ENCODE measurements at places on chromosomes 12 and 14.
A peak's percentile ranks its signal among the peaks of the same experiment; 100 is the strongest.

DNA sequence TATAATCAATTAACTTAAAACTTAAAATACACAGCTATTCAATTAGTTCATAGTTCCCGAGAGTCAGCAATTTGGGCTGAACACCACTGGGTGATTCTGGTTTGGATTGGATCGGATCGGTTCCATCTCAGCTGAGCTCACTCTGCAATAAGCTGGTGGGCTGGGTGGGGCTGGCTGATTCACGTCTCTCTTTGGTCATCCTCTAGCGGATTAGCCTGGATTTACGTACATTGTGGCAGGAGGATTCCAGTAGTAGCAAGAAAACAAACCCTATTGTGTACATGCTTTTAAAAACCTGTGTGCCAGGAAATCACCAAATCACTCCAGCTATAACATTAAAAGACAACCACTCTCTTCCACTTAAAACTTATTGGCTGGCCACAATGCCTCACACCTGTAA lies 3.2 kb upstream of the CLEC4C start:
- no peak for DNase-seq

- DNase-seq, result no peak
Measured at GRCh38 chr12:32254260-32254956, 144.9 kb upstream of the FGD4 start.

DNA sequence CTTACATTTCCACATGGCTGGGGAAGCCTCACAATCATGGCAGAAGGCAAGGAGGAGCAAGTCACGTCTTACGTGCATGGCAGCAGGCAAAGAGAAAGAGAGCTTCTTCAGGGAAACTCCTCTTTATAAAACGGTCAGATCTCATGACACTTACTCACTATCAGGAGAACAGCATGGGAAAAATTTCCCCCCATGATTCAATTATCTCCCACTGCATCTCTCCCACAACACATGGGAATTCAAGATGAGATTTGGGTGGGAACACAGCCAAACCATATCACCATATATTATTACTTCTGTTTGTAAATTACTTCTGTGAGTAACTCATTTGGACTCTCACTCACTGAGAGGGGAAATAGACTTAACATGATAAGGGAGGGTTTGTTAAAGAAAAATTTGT lies 1496.8 kb upstream of the TMEM132C start:
- no peak for DNase-seq

- no peak for DNase-seq
Measured at GRCh38 chr12:41589878-41590277, 401.8 kb downstream of the PDZRN4 start.

- DNase-seq, result no peak
Measured at GRCh38 chr12:66321435-66321834, 19.1 kb downstream of the HELB start.

DNA sequence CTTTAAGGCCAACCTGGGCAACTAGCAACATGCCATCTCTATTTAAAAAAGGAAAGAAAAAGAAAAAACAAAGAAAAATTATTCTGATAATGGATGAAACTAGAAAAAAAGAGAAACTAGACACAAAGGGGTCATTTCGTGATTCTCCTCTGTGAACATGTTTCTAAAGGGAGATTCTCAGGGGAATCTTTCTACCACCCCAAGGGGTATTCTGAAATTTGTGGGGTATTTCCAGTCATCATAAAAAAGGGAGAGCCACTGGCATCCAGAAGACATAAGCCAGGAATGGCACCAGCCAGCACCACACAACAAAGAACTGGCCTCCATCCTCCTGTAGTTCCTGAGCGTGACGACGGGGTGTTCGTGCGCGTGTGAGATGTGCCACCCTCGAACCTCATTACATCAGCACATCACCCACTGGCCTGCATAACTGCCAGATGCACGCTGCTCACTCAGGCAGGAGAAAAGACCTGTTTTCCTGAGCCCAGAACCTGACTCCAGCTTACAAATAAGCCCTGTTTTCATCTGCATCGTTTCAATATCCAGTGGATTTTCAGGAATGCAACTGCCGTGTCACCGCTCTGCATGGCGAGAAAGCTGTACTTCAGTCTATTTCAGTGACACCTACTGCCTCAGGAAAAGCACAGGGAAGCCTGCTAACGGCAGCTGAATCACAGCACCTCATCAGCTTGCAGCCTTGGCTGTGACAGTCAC lies 23.9 kb downstream of the STX2 start:
- no peak for DNase-seq

- no peak for DNase-seq
Measured at GRCh38 chr12:24244801-24245200, 295.3 kb upstream of the SOX5 start.

- DNase-seq, result no peak
Measured at GRCh38 chr12:25155022-25155576, 39.9 kb downstream of the DNAI7 start.

- no peak for DNase-seq
Measured at GRCh38 chr14:67994531-67994930, 175.0 kb downstream of the RAD51B start.

DNA sequence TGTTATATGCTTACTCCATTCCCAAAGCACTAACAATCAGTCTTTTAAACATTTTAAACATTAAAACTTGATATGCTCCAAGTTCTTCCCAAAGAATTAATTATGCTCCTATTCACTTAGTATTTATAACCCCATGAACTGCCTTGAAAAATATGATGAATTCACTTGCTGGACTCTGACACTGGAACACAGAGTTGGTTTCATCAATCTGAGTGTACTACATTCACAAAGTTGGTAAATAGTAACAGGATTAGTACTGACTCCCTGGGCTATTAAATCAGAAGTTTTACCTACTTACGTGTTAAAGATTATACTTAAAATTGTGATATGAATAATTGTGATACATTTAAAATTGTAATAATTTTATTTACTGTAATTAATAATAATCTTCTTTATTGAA lies 17.3 kb upstream of the MYF6 start:
- DNase-seq, result no peak

DNA sequence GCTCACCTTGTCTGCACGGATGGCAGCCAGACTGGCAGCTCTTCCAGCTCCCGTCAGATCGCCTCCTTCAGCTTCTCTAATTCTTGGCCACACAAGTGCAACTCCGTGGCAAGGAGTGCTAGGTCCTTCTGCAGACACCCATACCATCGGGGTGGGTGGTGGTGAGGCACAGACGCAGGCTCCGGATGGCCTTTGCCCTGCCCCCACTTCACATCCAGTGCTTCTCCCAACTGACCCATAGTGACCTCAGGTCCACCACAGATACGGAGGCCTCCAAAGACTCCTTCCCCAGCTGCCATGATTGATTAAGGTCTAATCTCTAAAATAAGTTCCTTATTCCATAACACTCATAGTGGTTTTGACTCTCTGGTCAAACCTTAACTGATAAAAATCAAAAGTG lies 19.9 kb upstream of the CD27 start:
- DNase-seq, result no peak

- peak; percentile 1 for DNase-seq
Measured at GRCh38 chr14:20934148-20934762, 21.0 kb upstream of the RNASE2 start.

GRCh38 chr12:121905746-121906145 lies 12.6 kb upstream of the CFAP251 start:
- DNase-seq, result no peak

- no peak for DNase-seq
Measured at GRCh38 chr14:100531152-100532121, 55.8 kb downstream of the BEGAIN start.

DNA sequence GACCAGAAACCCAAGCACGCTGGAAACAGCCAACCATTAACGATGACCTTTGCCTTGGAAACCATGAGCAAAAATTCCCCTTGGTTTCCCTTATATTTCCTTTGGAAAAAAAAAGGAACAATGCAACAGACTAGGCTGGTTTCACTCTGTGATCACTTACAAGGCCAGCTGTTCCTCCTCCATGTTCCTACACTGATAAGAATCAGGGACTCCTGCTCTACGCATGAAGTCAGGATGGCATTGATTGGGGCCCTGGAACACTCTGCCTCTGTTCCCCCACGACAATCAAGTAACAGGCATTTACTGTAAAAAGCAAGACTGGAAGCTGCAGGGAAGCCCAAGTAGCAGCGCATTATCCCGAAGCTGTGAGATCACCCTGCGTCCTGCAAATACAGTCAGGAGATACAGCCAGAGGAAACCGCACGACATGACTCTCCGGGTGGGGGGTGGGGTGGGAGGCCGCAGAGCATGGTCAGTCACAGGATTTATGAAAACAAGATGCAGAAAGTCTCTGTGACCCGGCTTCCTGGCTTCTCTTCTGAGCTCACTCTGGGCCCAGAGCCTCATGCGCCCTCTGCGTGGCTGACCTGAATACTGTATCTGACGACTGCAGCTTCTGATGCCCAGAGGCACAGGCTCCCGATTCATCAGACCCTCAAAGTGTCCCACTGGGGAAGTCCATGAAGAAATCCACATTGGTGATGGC lies 31.1 kb downstream of the SSH1 start:
- no peak for DNase-seq

DNA sequence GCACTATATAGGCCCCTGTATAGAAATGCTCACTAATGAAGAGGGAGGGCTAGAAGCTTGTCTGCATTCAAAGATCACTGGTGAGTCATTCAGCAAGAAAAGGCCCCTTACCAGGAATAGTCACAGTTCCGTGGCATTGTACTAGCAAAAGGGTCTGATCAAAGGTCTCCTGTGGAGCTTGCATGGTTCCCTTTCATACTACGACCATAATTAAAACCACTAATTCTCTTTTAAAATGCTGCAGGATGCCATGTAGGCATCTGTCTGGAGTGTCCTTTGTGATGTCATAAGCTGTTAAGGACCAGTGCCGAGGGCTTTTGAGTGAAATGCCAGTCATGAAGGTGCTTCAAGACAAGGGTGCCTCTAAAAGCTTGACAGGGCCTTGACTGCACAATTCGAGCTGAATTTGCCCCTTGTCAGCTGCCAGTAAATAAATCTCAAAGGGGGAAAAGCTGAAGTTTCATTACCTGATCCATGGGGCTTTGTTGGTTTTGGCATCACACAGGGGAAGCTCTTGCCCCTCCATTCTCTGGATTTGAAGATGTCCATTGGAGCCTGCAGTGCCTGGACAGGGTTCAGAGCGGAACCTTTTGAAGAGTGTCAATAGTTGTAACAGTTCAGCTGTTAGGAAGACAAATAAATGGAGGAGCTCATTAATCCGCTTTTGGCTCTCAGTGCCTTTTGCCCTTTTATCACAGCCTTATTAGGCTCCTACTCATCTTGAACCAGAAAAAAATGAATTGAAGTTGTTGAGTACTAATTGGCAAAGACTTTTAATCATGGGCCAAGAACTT lies 69.1 kb downstream of the TMEM260 start:
- no peak for DNase-seq

- no peak for DNase-seq
Measured at GRCh38 chr12:131130311-131130911, 176.7 kb downstream of the ADGRD1 start.

DNA sequence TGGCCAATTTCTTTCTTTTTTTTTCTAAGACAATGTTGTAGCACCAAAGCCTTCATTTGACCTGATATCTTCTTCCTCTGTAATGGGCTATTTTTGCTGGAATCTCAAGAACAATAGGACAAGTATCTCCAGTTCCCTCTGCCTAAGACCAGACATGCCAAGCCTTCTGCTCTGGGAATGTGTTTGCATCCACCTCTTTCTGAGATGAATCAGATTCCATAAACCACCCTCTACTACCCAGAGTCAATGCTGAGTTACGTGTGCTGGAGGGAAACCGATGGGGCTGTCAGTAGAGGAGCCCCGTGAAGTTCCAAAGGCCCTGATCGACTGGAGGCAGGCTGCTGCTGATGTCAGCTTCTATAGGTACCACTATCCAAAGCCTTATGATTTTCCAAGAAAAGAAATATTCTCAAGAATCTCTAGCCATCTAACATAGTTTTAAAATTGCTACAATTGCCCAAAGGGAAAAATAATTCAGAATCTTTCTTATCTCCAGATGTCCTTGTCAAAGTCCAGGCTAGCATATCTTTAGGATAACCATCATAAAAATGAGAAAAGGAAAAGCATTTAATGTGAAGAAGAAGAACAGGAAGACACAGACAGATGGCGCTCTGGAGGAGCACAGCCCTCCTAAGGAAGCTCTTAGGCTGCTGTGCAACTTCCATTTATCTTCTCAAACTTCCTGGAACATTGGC lies 101.9 kb downstream of the SLC8A3 start:
- no peak for DNase-seq

- no peak for DNase-seq
Measured at GRCh38 chr12:91565246-91565645, 382.6 kb upstream of the DCN start.

DNA sequence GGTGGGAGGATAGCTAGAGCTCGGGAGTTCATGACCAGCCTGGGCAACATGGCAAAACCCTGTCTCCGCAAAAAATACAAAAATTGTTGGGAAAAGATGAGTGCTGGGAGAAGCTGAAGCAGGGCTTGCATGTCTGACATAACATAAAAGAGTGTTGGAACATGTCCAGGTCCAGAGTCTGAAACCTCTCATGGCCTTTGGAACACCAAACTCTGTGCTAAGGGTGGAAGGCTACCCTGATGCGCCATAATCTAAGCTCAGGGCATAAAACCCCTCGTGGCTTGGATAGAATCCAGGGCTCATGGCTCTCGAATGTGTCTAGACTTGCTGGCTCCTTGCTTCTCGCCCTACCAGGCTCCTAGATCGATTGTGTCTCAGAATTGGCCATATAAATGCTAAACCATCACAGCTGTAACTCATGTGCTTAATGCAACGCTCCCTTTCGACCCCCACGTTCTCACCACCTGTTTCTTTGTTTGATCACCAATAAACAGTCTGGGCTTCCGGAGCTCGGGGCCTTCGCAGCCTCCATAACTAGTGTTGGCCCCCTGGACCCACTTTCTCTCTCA lies 6.7 kb upstream of the CLEC7A start:
- no peak for DNase-seq

DNA sequence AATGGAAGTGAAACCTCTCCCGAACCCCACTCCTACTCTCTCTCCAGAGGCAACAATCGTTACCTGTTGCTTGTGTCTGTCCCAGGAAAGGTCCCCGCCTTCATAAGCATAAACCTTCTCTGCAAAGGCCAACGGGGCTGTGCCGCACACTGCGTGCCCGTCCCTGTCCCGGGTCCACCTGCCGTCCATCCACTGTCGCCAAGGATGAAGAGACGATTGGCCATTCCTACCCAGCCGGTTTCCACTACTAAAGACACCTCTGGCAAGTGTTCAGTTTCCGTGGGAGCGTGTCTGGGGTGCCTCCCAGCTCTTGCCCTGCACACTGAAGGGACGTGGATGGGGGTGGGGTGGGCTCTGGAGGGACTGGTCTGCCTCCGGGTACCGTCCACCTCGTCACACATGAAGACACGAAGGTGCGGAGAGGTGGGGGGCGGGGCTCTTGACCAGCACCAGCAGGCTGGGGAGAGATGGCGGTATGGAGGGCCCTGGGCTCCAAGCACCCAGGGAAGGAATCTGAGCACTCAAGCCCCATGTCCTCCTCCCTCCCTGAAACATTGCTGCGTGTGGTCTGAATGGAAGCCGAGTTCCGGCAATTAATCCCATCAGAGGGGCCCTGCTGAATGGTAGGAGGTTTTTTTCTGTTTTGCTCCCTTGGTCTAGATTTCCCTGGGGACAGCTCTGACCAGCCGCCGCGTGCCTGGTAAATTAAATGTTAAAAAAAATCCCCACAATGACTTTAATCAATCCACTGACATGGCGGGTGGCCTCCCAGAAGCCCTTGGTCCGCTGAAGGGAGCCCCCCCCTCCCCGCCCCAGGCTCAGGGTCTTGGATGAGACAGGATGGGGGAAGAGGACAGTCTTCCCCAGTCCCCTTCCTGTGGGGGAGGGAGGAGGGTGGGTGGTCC lies 4.1 kb upstream of the KIF26A start:
- no peak for DNase-seq

- no peak for DNase-seq
Measured at GRCh38 chr12:123840765-123841425, 78.8 kb downstream of the DNAH10 start.

GRCh38 chr12:86710109-86710508 lies 453.9 kb upstream of the MGAT4C start:
- DNase-seq, result no peak

- no peak for DNase-seq
Measured at GRCh38 chr12:5376591-5377207, 55.2 kb upstream of the NTF3 start.
